Activated CD4-positive, alpha-beta memory T cell treated with anti-CD3 and anti-CD28 coated beads for 36 hours (primary cell): ENCODE measurements at places on chromosomes 12 and 14.

DNA sequence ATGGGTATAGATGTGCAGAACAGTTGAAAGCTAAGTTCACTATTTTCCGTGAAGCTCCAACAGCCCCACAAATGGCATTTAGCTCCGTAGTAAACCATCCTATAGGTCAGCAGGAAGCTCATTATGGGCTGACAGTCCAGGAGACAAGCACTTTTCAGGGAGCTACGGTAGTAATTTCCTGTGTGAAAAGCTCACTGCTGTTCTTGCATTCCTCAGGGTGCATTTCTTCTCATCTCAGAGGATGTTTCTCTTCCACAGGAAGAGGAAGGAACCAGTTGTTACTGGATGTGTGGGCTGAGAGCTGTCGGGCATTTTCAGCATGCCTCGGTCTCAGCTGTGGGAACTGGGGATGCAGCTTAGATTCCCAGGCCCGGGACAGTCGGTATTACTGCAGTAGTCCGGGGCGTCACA, 72.8 kb downstream of the GALNT4 start:
- DNase-seq, result no peak

GRCh38 chr14:68421116-68421515, 371.8 kb downstream of the ZFP36L1 start:
- no peak for DNase-seq

GRCh38 chr12:13697973-13698372, 283.4 kb downstream of the GRIN2B start:
- DNase-seq, result no peak

GRCh38 chr12:23028158-23028802, 403.3 kb downstream of the ETNK1 start:
- DNase-seq, result no peak

- DNase-seq, result no peak
These were observed 16.5 kb downstream of the TMEM30B start for GRCh38 chr14:61264651-61265050.

GRCh38 chr12:4943067-4943937, 33.6 kb downstream of the KCNA1 start:
- DNase-seq, result no peak

GRCh38 chr14:98834119-98834518, 437.9 kb downstream of the BCL11B start:
- DNase-seq, result no peak

GRCh38 chr12:77486872-77487271, 343.8 kb upstream of the NAV3 start:
- no peak for DNase-seq

- no peak for DNase-seq
These were observed 515.9 kb upstream of the TBX3 start for GRCh38 chr12:115199831-115200230.

GRCh38 chr14:56342494-56342942, 224.3 kb downstream of the PELI2 start:
- DNase-seq, result no peak

DNA sequence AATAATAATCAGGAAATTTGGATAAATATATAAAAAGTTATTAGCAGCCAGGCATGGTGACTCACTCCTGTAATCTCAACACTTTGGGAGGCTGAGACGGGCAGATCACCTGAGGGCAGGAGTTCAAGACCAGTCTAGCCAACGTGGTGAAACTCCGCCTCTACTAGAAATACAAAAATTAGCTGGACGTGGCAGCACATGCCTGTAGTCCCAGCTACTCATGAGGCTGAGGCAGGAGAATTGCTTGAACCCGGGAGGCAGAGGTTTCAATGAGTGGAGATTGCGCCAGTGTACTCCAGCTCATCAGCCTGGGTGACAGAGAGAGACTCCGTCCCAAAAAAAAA, 64.5 kb downstream of the SYT1 start:
- DNase-seq, result no peak
